Esophagus muscularis mucosa (tissue), 4 donors: ENCODE measurements at places on chromosomes 7 and 10. TPM values are rescaled to one million over a fixed set of nuclear protein-coding genes. Genes with fewer than 3 reads are reported as not detected.

GRCh38 chr7:33725111-33726025 lies 180.0 kb upstream of the BMPER start:
- no peak for DNase-seq

DNA sequence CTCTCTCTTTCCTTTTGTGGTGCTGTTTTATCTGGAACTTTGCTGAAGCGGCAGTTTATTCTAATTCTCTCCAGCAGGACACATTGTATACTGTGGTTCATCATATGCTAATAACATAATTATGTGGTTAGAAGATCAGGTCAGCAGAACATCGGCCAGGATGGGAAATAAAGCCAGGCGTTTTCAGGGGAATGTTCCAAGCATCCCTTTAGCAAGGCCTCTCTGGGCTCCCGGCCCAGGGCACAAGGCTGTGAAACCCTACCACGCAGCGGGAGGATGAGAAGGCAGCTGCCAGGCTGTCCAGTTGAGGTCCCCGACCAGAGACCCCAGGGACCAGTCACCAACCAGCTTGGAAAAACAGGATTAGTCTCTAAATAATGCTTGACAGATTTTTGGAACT lies 112.2 kb upstream of the GALNT17 start:
- DNase-seq, result no peak

The TCAF2 gene
- 1.6 TPM for total RNA-seq

GRCh38 chr7:92415225-92415624 lies 32.1 kb upstream of the GATAD1 start:
- no peak for DNase-seq

The PAPOLB gene
- 0.32 TPM for total RNA-seq

GRCh38 chr7:39617005-39617404 lies 6.4 kb upstream of the RALA start:
- DNase-seq, result no peak

The AMZ1 gene
- total RNA-seq, result 0.39 TPM
